ENCODE measurements at places on chromosomes 1 and 21.

GRCh38 chr1:24236789-24237371 lies 49.8 kb upstream of the IFNLR1 start:
- DNase-seq = peak; percentile 11

- no peak for DNase-seq
Measured at GRCh38 chr1:175338387-175339135, 146.0 kb upstream of the KIAA0040 start.

GRCh38 chr1:84613026-84613425 lies 38.8 kb upstream of the CTBS start:
- no peak for DNase-seq

- DNase-seq = no peak
Measured at GRCh38 chr1:28582248-28582615, 9.8 kb upstream of the RAB42 start.

DNA sequence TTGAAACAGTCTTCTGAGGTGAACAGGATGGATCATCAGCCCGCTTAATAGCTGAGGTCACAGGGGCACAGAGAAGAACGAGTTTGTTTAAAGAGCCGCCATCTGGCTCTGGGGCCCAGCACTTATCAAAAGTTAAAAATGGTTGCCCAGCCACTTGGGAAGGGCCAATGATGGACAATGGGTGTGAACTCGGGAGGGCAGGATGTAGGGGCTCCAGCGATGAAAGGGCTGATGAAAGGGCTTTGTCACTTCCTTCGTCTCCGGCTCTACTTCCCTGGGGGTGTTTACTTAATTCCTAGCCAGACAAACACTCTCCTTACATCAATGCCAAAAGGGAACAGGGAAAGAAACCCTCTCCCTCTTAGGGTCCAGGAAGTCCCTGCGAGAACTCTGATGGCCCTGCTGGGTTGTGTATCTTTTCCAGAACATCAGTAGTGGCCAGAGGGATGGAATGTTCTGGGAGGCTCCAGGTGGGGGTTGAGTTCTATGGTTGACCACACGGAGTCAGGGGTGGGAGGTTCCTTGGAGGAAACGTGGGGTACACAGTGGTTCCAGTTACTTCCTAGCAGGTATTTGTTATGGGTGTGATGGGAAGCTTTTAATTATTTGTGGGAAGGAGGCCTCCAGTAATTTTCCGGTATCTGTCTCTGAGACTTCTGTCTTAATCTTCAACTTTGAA lies 9.0 kb upstream of the ABCG1 start:
- DNase-seq = no peak

Data from AG04450 (cell line).